RPMI7951 (cell line): ENCODE measurements at places on chromosomes 2 and 18. TPM values are rescaled to one million over a fixed set of nuclear protein-coding genes. Genes with fewer than 3 reads are reported as not detected.
A peak's percentile ranks its signal among the peaks of the same experiment; 100 is the strongest.

DNA sequence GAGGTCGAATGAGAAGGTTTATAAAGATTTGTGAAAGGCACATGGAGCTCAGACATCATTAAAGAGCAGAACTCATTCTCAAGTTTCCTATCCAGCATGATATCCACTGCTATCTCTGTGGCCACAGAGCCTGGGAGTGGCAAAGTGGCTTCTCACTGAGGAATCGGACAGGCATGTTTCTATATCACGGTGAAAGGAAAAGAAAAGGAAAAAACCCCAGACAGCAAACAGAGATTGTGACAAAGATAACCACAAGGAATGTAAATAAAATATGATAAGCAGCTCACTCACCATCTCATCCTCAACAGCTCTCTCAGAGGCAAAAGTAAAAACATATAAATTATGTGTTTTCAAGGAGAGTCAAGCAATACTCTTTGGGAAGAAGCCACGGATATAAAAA lies 2.5 kb downstream of the PID1 start:
- DNase-seq: peak; percentile 77

GRCh38 chr2:190503088-190503487 lies 31.4 kb downstream of the NEMP2 start:
- DNase-seq: no peak

DNA sequence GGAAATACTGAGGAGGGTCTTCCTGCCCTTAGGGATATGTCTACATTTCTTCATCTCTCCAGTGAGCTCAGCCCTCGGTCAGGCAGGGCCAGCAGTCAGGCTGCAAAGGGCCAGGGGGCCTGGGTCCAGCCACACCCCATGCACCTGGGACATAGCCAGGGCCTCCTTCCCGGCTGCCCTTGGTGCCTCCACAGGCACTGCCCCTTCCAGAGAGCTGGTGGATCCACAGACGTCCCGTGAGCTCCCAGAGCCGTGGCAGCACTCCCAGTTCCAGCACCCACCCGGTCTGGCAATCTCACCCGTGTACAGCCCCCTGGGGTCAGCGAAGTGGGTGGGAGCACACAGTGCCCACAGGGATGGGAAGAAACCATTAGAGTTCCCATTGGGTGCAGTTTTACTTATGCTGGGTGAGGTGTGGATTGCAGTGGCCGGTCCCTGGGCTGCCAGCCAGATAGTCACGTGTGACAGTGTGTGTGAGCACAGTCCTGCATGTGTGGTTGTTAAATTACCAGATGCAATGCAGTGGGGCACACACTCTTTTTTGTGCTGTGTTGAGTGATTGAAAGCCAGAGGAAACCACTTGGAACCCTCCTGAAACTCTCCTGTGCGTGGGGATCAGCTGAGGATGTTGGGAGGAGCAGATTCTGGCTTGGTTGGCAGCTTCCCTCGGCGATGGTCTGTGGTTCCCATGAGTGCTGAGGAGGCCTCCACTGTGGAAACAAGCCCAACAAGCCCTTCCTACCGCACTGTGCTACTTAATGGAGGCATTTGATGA lies 131.0 kb downstream of the SNTG2 start:
- DNase-seq: peak; percentile 19

DNA sequence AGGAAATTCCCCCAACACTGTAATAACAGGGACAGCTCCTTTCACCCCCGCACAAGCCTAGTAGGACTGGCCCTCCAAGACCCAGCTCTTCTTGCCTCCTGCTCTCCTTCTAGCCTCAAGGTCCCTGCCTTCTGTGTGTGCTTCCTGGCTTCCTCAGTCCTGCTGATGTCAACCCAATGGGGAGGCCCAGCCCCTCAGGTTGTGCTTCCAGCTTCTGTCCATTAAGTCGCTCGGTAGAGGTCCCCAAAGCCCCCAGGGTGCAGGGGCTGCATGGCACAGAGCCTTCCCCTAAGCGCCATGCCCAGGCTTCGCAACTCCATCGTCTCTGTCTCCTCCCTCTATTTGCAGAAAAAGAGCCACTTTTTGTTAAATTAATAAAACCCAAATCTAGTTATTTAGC lies 39.0 kb downstream of the BOK start:
- DNase-seq: no peak

MBOAT2 gene
- total RNA-seq: 33.9 and 41.1 TPM in 2 replicates
